ENCODE measurements at places on chromosomes 7 and 10.
A peak's percentile ranks its signal among the peaks of the same experiment; 100 is the strongest.

- DNase-seq, result no peak
Measured at GRCh38 chr10:49642311-49642710, 28.5 kb downstream of the CHAT start.

GRCh38 chr10:43878386-43878785 is 229.7 kb upstream of the ZNF32 start:
- peak; percentile 45 for DNase-seq

DNA sequence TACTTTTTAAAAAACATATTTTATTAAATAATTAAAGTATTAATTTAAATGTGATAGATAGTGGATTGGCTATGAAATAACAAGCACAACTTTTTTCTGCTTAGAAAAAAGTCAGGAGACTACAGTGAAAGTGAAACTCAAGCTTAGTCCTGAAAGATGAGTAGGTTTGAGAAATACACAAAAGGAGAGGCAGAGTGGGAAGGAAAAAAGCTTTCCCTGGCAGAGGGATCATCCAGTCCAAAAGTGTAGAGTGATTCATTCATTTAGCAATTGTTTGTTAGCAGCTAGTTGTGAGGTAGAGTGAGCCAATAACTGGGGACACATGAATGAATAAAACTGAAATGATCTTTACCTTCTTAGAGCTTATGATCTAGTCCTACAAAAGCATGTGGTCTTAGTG is 93.5 kb downstream of the FOXP2 start:
- no peak for DNase-seq

- DNase-seq, result no peak
Measured at GRCh38 chr10:33674491-33674890, 340.0 kb upstream of the NRP1 start.

- DNase-seq, result no peak
Measured at GRCh38 chr7:53048638-53049037, 13.2 kb downstream of the POM121L12 start.

- no peak for DNase-seq
Measured at GRCh38 chr10:61801484-61801883, 100.0 kb upstream of the ARID5B start.

DNA sequence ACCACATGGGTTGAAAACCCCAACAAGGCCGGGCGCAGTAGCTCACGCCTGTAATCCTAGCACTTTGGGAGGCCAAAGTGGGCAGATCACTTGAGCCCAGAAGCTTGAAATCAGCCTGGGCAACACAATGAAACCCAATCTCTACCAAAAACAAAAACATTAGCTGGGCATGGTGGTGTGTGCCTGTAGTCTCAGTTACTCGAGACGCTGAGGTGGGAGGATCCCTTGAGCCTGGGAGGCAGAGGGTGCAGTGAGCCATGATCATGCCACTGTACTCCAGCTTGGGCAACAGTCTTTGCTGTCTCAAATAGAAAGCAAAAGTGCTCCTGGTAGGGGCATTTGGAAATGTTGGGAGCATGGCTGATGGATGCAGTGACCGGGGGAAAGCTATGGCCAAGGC is 209.6 kb upstream of the PLXNA4 start:
- no peak for DNase-seq

DNA sequence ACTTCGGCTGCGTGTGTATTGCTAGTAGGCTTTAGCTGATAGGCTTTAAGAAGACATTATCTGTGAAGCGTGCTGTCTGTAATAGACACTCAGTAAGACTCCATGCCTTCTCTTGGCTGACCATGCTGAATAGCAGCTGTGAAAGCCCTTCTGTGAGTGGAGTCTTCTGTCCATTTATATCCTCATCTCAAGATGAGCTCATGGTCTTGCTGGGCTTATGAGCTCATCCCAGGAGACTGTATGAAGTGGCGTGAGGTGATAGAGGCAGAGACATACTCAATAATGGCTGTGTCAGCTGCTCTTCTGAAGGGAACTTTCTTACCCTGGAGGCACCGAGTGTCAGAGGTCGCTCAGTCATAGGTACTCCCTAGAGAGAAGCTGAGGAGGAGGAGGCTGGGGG is 111.5 kb downstream of the SH2D4B start:
- no peak for DNase-seq

GRCh38 chr7:50610521-50611277 is 45.5 kb upstream of the DDC start:
- DNase-seq, result no peak

- DNase-seq, result no peak
Measured at GRCh38 chr10:114068054-114068707, 24.5 kb downstream of the ADRB1 start.

DNA sequence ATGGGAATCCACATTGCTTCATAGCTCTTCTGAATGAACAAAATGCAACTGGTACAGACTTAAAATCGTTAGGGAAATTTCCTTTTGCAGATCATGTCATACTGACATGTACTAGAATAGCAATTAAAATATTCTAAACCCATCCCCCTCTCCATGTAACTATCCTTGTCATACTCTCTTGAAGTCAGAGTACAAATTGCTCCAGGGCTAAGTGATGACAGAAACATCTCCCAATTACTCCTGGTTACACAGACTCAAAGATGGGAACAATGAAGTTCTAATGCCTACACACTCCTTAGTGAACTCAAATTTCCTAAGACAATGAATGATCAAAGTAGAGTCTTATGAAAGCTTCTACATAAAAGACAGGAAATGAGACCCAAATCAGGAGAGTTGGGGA is 87.2 kb downstream of the PDE1C start:
- no peak for DNase-seq

GRCh38 chr7:91468256-91468655 is 204.0 kb downstream of the FZD1 start:
- no peak for DNase-seq

- DNase-seq, result peak; percentile 26
Measured at GRCh38 chr10:102919246-102919959, 1.3 kb downstream of the CNNM2 start.

DNA sequence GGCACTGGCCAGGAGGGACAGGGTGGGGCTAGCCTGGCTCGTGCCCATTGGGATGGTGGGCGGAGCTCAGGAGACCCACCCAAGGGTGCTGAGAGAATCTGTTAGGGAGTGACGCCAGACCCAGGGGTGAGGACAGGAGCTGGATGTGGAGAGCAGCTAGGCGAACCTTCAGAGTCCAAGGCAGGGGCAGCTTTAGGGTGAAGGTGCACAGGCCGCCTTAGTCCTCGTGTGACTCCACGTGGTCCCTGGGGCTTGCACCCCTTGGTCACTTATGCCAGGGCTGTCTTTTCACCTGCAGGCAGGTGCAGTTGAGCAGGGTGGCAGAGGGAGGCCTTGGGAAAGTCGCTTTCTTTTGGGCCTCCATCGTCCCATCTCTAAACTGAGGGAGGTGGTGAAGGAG is 4.3 kb downstream of the RAMP3 start:
- no peak for DNase-seq

DNA sequence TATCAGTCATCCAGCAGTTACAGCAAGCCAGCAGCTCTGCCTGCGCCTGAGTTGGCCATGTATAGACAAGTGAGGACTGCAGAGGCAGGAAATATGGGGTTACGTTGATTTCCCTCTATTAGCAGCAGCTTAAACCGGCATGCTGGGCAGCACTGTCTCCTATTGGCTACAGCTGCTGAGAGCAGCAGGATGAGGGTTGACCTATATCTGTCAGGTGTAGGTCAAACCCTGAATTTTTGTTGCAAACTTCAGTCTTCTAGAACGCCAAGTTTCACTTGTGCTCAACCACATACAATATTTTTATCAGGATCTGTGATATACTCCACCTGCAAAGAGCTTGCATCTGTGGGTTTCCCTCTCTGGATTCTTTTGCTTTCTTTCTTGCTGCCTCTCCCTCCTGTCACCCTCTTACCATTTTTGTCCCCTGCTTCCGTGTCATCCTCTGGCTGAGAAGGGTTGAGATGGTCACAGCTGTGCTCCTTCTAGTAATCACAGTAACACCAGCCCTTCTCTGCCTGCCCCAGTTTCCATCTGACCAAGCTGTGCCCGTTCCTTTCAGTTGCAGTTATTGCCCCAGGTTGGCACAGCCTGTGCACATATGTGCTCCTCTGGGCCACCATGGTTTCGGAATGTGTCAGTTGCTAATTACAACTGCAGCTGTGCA is 23.8 kb upstream of the GLCCI1 start:
- DNase-seq, result no peak

DNA sequence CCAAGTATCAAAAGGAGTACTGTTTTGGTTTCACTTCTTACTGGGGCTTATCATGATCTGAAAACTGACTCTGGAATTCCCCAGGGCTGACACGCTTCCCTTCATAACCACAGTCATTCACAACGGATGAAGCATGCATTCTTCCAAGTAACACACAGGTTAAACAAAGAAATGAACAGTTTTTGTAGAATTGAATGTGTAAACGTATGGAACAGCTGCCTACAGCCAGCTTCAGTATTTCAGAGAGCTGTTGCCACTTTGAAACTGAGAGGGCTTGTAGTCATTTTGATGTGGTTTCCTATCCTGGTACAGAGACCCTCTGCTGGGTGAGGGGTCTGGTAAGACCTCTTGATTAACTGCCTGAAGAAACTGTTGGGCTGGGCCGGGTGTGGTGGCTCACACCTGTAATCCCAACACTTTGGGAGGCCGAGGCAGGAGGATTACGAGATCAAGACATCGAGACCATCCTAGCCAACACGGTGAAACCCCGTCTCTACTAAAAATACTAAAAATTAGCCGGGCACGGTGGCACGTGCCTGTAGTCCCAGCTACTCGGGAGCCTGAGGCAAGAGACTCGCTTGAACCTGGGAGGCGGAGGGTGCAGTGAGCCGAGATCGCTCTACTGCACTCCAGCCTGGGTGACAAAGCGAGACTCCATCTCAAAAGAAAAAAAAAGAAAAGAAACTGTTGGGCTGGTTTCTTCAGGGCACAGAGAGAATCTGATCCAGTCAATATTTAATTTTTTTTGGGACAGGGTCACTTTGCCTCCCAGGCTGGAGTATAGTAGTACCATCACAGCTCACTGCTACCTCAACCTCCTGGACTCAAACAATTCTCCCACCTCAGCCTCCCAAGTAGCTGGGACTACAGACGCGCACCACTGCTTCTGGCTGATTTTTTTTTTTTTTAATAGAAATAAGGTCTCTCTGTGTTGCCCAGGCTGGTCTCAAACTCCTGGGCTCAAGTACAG is 4.7 kb downstream of the NFE2L3 start:
- DNase-seq, result peak; percentile 78

DNA sequence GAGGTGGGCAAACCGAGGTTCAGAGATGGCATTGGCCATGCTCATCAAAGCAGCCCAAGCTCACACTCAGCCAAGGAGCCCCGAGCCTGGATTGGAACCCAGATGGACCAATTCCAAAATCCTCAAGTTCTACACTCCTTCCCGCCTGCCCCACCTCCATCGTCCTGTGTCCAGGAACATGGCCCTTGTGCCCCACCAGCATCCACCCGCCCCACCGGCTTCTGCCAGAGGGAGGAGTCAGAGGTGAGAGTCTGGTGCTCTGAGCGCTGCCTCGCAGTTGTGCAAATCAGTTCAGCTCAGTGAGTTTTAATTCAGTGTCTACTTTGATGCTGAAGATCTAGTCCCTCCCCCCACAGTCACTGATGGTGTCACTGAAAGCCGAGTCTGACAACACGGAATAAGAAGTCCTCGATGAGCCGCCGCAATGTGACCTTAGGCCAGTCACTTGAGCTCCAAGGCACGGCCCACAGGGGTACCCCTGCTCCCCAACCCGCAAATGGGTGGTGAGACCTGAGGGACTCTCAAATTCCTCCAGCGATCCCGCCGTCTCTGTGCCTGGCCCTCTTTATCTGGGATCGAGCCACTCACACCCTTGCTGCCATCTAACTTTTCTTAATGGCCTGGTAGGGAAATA is 26.3 kb downstream of the PRKAG2 start:
- DNase-seq, result no peak

- DNase-seq, result no peak
Measured at GRCh38 chr10:128833671-128834070, 633.4 kb upstream of the MGMT start.

GRCh38 chr7:91249506-91250233 is 14.6 kb upstream of the FZD1 start:
- DNase-seq, result peak; percentile 68

DNA sequence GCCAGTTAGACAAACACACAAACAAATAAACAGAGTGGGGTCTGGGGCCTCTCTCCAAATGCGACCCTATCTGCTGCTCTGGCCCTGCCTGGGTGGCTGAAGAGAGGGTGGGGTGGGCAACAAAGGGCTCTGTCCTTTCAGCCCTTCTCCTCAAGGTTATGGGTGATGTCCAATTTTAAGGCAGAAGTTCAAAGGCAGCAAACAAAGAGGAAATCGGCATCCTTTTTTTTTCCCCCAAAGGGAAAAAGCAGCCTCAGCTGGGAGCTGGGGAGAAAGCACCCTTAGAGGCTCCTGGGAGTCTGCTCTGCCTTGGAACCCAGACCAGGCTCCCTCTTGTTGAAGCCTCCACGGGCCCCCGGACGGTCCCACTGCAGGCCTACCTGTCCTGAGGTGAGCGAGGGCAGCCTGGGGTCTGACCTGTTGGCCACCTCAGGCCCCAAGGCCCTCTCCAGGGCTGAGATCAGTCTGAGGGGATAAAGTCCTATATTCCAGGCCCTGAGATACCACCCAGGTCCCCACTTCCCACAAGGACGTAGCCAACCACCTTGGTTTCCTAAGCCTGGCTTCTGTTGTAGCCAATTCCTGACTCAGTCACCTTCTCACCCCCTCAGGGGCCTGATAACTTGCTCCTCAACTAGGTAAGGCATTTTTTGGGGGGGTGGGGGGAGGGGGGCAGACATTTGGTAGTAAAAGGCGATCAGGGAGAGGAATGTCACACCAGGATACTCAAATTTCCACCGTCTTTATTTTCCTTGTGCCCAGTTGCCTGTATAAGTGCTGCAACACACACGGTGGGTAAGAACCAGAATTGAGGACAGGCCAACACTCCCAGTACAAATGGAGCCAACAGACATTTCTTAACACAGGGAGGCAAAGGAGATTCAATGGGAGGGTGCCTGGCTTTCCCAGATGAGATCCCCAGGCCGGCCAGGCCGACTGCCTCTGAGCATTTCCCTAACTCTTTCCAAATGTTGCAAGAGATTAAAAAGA is 4.3 kb downstream of the HOXA11 start:
- no peak for DNase-seq

- DNase-seq, result peak; percentile 88
Measured at GRCh38 chr7:22561321-22561811, 61.4 kb upstream of the STEAP1B start.

GRCh38 chr7:38178004-38178694 is at the start of gene STARD3NL:
STARD3NL (plus strand) TSS chr7:38178245; CDS start chr7:38207505, 29,260 bp downstream.
- DNase-seq, result peak; percentile 97

- no peak for DNase-seq
Measured at GRCh38 chr10:119478111-119478802, 64.3 kb downstream of the RGS10 start.

GRCh38 chr7:56092789-56093531 is at the start of gene PHKG1:
PHKG1 (minus strand) TSS chr7:56092952; CDS start chr7:56088941, 4,011 bp downstream.
- DNase-seq, result peak; percentile 89

GRCh38 chr7:12314199-12314598 is 89.5 kb downstream of the VWDE start:
- no peak for DNase-seq
